ENCODE measurements at places on chromosomes 12 and 14.

DNA sequence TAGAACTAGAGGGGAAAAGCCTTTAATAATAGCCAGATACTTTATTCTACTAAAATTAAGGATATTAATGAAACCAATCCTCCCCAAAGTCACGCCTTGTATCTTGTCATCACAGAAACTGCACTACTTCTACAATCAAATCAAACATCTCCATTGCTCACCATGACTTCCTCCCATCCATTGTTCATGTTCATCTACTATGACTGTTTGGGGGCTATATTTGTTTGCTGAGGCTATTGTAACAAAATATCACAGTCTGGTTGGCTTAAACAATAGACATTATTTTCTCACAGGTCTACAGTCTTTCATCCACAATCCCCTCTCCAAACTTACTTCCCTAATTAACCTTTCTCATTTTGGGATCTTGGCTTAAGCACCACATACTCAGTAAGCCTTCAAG is 193.6 kb upstream of the FSCB start:
- DNase-seq, result no peak

GRCh38 chr12:65685514-65685913 is 138.8 kb upstream of the HMGA2 start:
- no peak for DNase-seq

DNA sequence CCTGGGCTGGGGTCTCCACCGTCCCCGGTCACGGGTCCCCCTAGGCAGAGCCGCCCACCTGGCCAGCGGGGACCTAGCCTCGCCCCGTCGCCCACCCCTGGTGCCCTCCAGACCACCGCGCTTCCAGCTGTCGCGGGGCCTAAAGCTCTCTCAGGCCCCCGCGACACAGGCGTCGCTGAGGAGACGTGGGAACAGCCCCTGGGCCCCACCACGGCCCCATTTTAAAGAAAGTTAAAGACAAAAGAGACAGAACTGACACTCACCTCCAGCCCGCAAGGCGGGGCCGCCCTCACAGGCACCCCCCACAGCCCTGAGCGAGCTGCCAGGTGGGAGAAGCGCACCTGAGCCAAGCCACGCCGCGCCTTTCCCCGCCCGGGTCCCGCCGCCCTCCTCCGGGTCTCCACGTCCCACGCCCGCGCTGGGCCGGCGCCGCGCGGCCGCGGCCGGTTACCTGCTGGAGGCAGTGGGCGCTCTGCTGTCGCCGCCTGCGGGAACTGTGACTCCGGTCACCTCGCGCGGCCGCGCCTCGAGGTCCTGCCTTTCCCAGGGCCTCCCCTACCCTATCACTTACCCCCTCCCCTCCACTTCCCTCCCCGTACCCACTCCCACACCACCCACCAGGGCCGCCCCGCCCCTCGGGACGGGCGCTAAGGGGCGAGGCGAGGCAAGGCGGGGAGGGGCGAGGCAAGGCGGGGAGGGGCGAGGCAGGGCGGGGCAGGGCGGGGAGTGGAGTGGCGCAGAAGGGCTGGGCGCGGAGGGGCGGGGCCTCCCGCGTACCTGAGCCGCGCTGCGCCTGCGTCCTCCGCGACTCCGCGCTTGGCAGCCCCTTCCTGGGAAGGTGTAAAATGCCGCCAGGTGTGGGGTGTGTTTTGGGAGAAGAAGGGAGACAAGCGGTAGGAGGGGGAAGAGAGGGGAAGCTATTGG is 31.2 kb downstream of the TC2N start:
- DNase-seq, result no peak

- no peak for DNase-seq
Measured at GRCh38 chr14:67242168-67242420, 859 bp downstream of the PALS1 start.

GRCh38 chr14:103280278-103280928 is 53.6 kb upstream of the EIF5 start:
- DNase-seq, result no peak

DNA sequence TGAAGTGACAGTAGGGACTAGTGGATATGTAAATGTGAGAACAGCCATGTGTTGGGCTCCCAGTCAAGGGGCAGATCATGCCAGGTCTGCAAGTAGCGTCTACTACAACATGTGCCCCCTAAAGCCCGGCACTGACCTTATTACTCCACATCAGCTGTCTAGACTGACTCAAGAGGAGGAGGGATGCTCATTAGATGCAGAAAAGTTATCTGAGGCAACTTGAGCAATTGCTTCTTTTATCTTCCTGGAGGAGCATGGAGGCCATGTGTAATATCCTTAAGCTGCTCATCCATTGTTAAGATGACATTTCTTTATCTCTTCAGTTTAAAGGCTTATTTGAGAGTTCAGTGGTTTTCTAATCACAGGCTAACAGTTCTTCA is 404.7 kb upstream of the FLRT2 start:
- DNase-seq, result no peak

DNA sequence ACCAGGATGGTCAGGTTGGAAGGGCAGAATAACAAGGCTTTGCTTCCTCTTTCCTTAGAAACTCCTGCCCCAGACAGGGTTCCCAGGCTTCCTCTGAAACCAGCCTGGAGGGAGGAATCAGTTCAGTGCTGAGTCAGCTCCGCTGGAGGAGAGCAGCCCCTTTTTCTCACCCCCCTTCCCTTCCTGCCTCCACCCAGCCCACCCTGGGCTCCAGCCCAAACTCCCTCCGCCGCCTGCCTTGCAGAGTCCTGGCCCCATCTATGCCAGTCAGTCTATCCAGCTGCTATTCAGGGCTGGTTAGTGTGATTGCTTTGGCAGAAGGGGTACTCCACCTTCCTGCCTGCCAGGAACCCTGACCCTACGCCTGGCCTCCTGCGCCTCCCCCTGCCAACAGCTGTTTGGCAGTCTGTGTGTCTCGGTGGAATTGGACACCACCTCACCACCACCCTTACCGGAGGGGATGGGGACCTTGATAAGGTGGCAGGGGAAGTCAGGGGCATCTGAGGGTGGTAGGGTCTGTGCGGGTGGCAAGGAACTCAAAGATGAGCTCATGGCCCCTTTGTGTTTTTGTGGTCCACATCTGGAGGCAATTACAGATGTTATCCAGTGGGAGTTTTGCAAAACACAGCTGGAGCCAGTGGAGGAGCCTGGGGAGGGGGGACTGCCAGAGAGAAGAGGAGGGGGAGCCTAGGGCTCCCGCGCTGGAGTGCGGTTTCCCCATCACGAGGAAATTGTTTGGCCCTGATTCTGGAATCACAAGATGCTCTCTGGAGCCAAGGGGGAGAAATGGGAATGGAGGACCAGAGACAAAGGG is 12.2 kb downstream of the MMP14 start:
- DNase-seq, result peak; percentile 92

DNA sequence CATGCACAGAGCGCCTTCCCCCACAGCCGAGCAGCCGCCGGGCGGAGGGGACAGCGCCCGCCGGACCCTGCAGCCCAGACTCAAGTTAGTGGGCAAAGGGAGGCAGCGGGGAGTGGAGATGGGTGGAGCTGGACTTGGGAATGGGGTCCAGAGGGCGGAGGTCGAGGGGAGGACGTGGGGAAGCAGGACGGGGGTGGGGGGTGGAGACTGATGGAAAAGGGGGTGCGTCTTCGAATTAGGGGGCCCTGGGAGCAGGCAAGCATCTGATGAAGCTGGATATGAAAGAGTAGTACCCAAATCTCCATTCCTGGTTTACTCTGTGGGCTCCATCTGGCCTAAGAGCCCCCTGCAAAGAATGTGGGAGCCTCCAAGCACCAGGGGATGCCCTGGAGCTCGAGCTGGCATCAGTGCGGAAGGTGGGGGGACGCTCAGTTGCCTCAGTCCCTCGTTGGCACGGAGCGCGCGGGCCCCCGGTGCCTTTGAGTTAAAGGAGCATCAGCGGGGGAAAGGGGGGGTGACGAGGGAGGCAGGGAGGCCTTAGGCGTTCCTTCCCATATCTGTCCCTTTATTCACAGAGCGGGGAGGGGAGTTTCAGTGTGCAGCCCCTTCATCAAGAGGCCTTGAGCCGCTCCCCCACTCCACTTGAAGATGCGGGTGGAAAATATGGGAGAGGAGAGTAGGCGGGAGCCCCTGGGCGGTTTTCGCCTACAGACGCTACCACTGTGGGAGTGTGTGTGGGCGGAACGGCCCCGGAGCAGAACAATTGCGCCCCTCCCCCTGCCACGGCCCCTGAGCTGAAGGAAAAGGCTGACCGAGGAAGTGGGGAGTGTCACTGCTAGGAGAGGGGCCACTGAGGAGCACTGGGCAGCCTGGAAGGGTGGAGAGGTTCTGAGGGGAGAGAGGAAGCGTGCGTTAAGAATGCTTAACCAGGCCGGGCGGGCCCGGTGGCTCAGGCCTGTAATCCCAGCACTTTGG is 644 bp downstream of the NAB2 start:
- DNase-seq, result no peak

- no peak for DNase-seq
Measured at GRCh38 chr14:80078501-80078900, 132.8 kb downstream of the DIO2 start.

GRCh38 chr12:101596172-101596571 is 1.4 kb downstream of the MYBPC1 start:
- DNase-seq, result no peak

DNA sequence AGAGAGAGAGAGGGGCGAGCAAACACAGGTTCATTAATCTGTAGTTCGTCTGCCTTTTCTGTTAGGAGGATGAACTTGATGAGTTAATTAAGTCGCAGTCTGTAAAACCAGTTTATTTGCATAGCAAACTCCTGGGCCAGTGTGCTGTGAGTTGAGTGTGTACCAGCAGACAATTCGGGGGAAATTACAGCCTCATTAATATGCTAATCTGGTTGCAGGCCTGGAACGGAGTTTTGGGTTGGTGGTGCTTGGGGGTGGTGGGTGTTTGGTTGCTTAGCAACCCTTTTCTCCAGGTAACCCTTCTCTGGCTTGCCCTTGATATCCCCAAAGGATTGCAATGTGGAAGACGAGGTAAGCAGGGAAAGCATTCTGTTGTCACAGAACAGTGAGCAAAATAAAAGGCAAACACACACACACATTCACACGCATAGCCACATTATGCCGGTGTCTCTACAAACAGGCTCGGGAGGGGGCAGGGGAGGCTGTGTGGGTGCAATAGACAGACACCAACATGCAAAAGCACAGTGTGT is 29.2 kb upstream of the LHX5 start:
- DNase-seq, result no peak

GRCh38 chr12:109494348-109494881 is 17.0 kb downstream of the UBE3B start:
- no peak for DNase-seq

- no peak for DNase-seq
Measured at GRCh38 chr14:22517117-22517720, 71.8 kb downstream of the DAD1 start.

DNA sequence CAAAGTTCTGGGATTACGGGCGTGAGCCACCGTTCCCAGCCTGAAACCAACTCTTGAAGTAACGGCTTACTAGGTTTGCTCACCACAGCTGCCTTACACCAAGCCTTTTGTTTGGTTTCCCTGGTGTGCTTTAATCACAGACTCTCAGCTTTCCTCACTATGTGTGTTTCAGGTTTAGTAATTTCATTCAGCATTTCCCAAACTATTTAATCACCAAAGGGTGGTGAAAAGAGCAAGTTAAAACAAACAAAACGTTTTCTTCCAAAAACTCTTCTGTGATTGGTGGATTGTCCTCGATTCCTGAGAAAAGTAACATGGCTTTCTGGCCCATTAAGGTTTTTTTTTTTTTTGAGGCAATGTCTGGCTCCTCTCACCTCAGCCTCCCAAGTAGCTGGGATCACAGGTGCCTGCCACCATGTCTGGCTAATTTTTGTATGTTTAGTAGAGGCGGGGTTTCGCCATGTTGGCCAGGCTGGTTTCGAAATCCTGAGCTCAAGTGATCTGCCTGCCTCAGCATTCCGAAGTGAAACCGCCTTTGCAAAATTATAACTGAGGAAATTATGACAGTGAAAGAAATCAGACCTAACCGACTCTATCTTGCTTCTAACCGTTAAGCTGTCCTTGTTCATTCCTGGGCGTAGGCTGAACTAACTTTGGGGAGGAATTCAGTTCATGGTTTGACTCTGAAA is 1.5 kb upstream of the ZFYVE26 start:
- no peak for DNase-seq

- no peak for DNase-seq
Measured at GRCh38 chr14:55467307-55467706, 26.9 kb upstream of the TBPL2 start.

- no peak for DNase-seq
Measured at GRCh38 chr12:62361048-62361447, 100.8 kb downstream of the USP15 start.

GRCh38 chr14:54742492-54743350 is 159.9 kb downstream of the GCH1 start:
- DNase-seq, result no peak

- DNase-seq, result no peak
Measured at GRCh38 chr14:62066304-62066703, 304.1 kb downstream of the SNAPC1 start.

DNA sequence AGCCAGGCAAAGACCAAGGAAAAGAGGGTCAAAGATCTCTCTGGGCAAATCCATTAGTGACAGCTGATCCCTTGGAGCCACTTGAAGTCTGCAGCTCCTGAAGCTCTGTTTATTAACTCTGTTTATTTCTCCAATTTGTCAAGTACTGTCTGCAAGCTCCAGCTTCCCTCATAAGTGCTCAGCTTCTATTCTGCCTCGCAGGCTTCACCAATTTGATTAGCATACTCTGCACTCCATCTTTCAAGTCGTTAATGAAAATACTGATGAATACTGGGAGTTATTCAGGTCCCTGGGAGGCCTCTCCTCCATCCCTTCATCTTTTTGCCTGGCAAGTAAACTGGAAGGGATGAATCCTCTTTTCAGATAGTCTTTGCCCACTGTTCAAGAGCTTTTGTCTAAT is 54.3 kb downstream of the TTC9 start:
- DNase-seq, result no peak

DNA sequence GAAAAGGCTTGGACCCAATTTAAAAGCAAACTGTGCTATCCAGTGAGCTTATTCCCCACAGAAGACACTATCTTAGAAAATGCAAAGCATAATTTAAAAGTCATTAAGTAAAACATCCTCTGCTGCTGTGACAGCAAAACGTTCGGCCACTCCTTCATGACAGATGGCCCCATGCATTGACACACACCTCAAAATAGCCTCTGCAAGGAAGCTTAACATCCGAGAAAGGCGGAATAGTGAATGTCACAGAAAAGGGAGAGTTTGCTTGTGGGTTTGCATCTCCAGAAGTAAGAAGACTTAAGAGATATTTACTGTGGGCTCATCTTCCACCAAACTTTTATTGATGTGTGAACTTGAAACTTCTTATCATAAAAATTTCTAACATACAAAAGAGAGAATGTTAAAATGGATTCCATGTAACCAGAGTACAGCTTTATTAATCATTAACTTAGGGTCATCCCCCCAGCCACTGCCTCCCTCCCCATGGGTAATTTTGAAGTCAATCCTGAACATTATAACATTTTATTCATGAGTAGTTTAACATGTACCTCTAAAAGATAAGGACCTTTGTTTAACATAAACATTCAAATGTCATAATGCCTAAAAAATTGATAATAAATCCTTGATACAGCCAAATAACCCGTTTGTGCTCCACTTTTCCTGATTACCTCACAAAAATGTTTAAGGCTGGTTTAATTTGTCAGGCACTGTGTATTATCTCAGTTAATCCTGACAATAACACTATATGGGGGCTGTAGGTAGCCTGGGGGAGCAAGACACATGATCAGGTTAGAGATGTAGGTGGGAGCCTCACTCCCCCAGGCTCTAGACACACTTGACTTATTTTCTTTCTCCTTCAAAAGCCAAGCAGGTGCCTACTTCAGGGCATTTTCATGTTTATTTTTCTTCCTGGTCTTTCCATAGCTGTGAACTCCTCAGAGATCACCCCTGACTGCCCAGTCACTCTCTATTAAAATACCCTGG is 119.7 kb upstream of the TMCC3 start:
- no peak for DNase-seq

Data from skeletal muscle cell (primary cell).